ENCODE measurements at places on chromosomes 5 and 9.

- no peak for DNase-seq
Observed at GRCh38 chr5:78289911-78290310, 4.6 kb downstream of the AP3B1 start.

- no peak for DNase-seq
Observed at GRCh38 chr5:133842846-133843611, 125.4 kb downstream of the C5orf15 start.

- no peak for DNase-seq
Observed at GRCh38 chr9:99037769-99038483, 67.0 kb upstream of the TGFBR1 start.

- no peak for DNase-seq
Observed at GRCh38 chr9:106179191-106179590, 484.9 kb downstream of the TMEM38B start.

DNA sequence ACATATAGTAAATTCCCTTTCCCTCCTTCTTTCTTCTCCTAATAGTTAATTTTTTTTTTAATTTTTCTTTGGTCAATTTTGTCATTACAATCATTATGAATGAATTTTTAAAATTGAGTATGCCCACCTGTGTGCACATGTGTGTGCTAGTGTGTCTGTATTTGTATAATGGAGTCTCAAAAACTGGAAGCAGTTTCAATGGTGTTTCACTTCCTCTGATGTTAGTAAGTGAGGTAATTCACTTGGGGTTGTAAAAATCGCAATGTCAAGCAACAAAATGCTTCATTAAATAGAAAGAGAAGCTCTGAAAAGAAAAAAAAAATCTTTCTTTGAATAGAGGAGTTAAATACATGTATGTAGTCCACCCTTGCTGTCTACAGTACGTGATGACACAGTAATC lies 1467.6 kb upstream of the NUDT12 start:
- DNase-seq = no peak

- no peak for DNase-seq
Observed at GRCh38 chr5:128441941-128442350, 96.1 kb downstream of the FBN2 start.

- no peak for DNase-seq
Observed at GRCh38 chr5:114857941-114858551, 311.7 kb downstream of the TRIM36 start.

- DNase-seq = no peak
Observed at GRCh38 chr9:13324988-13325387, 45.5 kb upstream of the MPDZ start.

DNA sequence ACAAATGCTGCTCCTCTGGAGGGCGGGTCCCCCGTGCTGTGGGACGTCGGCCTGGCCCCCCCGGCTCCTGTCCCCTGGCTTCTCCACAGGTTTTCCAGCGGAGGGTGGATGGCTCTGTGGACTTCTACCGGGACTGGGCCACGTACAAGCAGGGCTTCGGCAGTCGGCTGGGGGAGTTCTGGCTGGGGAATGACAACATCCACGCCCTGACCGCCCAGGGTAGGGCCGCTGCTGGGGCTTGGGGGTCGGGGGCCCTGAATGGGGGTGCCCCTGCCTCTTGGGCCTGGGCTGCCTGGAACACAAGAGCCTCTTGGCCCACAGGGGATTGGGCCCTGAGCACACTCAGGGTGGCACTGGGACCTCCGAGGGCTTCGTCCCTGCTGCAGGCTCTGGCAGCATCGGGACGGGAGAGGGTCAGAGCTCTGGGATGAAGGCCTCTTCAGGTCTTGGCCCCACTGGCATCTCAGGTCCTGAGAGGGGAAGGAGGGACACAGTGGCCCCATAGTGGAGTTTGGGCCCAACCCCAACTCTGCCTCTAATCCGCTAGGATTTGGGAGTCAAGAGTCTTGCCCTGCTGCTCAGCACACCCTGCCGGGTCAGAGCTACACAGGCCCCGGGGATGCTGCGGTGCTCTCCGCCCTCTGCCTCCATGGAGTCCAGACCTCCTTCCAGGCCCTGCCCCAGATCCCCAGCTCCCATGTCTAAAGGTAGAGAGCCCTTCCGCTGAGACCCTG lies 5.2 kb downstream of the FCN2 start:
- DNase-seq = no peak

- no peak for DNase-seq
Observed at GRCh38 chr9:133971981-133972941, 19.9 kb downstream of the VAV2 start.

DNA sequence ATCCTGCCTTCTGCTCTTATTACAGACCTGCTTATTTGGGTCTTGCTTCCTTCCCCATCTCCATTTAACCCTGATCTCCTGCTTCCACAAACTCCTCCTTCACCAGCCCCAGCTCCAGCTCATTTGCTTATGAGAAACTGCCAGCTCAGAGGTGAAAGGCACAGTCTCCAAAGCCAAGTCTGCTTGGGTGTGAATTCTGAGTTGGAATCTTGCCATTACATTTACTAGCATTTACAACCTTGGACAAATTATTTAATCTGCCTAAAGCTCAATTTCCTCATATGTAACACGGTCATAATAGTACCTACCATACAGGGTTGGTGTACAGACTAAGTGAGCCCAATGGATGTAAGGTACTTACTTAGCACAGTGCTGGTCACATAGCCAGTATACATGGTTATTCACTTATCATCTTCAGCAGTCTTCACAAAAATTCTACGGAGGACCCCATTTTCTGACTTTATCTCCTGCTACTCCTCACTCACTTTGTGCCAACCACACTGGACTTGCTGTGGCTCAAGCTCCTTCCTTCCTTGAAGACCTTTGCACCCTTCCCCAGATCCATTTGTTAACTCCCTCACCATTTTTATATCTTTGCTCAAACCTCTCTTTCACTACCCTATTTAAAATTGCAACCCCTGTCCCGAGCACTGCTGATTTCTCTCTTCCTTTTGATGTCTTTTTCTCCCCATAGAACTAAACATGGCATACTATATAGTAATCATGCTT lies 86.2 kb downstream of the DOCK2 start:
- DNase-seq = no peak

- DNase-seq = no peak
Observed at GRCh38 chr9:19630760-19631159, 158.1 kb downstream of the SLC24A2 start.

- DNase-seq = no peak
Observed at GRCh38 chr5:154697371-154697770, 57.8 kb upstream of the LARP1 start.

DNA sequence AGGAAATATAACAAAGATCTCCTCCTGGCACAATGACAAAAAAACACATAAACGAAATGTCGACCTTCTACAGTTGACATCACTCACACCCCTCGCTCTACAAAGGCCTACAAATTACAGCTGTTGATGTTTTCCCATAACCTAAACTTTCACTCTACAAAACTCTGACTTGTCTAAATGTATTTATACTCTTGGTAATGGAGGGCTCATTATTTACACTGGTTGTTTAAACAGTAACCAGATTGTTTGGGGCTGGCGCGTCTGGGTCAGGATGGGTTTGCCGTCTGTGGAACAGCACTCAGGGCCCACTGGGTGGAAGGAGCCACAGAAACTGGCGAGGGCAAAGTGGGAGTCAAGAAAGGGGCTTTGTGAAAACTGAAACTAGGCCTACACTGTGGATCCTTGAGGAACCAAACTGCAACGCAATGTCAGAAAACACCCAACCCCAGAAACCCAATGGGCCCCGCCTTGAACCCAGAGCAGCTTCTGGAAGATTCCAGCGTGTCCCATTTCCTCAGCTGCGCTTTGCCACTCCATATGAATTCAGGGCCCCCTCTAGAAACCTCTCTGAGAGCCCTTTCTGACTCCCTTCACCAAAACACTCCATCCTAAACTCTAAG lies 136.7 kb downstream of the ROR2 start:
- DNase-seq = no peak

DNA sequence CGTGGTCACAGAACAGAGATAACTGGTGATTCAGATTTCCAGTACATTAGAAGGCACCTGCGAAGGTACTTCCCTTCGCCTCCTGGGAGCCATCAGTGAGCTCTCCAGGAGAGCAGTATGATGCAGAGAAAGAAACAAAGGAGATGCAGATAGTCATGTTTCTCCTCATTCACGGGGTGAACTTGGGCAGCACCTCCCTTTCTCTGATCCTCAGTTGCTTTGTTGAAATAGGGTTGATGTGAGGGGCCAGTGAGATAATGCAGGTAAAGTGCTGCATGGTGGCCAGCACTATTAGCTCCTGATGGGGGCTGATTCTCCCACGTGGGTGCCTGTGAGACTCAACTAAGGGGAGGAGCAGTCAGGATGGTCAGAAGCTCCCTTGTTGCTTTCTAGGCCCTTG lies 46.6 kb upstream of the ZNF169 start:
- DNase-seq = no peak

DNA sequence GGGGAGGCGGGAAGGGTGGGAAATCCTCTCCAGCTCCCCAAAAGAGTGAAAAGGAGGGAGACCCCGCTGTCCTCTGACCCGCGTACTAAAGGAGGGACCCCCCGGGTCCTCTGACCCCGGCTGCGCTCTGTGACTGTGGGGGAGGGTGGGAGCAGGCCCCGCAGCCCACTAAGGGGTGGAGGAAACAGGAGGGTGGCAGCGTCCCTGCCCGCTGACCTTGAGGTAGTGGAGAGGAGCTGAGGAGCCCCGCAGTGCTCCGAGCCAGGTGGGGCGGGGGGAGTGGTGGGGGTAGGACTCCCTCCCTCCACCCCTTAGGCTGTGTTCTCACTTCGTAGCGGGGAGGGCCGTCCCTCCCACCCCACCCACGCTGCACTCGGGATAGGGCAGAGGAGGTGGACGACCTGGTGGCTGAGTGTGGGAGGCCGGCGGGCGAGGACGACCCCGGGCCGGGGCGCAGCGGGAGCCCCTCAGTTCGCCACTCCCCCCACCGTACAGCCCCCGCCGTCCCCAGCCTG lies 449 bp upstream of the ADCY2 start:
- DNase-seq = no peak

- no peak for DNase-seq
Observed at GRCh38 chr5:159678657-159679392, 237.5 kb upstream of the ADRA1B start.

GRCh38 chr5:154899151-154899816 lies 38.7 kb downstream of the GEMIN5 start:
- DNase-seq = no peak

- no peak for DNase-seq
Observed at GRCh38 chr9:137380606-137381005, 42.4 kb downstream of the EXD3 start.

DNA sequence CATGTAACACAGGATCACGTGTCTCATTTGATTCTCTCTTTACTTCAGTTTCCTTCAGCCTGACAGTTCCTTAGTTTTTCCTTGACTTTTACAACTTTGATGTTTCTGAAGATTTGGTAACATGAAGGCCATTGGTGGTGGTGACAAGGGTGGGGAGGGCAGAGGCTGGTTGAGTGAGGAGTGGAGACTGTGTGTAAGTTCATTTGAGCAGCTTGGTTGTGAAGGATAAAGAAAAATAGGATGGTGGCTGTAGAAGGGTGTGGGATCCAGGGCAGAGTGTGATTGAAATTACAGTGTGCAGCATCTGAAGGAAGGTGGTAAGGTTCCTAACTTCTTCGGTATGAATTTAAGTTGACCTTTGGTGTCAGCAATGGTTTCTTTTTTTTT lies 20.4 kb downstream of the SUB1 start:
- DNase-seq = no peak

DNA sequence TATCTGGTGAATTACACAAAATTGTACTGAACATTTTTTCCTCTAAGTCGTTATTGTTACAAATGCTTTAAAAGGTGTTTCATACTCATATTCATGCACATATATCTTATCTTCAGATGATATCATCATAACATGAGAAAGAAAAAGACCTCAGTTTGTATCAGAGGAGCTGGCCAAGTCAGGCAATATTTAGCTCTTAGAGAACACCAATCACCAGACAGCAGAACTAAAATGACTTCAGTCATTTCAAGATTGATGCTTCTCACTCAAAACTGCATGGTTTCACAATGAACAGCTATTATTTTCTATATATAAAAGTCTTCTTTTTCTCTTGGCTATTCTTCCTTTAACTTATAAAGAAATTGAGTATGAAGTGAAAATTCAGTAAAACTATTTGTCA lies 44.6 kb downstream of the TSSK1B start:
- DNase-seq = no peak

DNA sequence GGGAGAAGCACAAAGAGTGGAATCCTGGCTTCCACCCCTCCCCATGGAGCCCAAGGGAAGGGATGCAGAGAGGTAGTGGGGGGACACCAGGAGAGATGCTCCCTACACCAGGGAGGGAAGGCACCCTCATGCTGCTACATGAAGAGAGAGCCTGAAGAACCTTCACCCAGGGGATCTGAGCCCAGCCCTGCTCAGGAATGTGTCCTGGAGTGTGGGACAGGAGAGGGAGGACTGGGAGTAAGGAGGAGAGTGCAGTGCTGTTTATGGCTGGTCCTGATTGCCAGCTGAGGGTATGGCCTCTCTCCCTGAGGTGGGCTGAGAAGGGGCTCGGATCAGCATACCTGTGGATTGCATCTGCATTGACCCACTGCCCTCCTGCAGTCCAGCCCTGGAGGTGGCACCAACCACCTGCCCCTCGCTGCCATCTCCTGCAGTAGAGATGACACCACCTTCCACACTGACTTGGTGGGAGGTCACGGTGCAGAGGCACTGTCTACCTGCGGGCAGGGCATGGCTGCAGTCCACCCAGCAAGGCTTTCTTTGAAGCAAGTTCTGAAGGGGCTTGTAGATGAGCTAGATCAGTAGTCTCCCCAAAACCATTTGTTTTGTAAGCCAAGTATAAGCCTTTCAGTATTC lies 114.9 kb upstream of the SLC25A48 start:
- no peak for DNase-seq

GRCh38 chr5:147756566-147756965 lies 26.0 kb downstream of the JAKMIP2 start:
- DNase-seq = no peak

DNA sequence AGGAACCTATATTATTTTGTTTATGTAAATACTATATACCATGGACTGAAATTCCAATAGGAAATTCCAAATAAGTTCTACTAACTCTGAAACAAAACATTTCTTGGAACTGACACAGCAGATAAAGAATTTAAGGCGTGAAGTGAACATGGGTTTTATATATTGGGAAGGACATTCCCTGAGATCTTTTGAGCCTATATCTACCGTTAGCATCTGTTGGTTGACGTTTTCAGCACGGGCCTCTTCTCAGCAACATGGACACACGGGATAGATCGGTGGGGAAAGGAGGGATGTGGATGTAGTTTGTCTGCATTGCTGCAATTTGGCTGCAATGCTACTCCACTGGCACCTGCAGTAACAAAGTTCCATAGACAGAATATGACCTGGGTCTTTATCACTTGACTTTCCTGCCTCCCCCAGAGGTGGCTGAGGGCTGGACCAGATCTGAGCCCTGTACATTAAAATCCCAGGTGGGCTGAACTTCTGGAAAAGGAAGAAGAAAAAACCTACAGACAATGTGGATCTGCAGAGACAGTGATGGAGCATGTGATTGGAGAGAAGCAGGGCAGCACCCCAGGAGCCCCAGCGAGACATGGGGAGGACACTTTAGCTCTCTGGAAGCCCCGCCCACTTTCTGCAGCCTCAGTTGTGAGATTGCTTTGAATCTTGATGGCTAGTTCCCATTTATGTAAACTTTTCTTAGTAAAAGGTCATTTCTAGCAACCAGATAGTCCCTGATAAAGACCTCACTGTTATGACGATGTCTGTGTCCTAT lies 91.2 kb upstream of the CPEB4 start:
- DNase-seq = no peak

GRCh38 chr5:40167283-40167682 lies 512.4 kb upstream of the PTGER4 start:
- DNase-seq = no peak

Data from stimulated activated naive CD8-positive, alpha-beta T cell treated with anti-CD3 and anti-CD28 coated beads, Interleukin-15, amount 100 ng/mL, for 72 hours (primary cell).